ENCODE measurements at places on chromosomes 12 and 14.
A peak's percentile ranks its signal among the peaks of the same experiment; 100 is the strongest.

DNA sequence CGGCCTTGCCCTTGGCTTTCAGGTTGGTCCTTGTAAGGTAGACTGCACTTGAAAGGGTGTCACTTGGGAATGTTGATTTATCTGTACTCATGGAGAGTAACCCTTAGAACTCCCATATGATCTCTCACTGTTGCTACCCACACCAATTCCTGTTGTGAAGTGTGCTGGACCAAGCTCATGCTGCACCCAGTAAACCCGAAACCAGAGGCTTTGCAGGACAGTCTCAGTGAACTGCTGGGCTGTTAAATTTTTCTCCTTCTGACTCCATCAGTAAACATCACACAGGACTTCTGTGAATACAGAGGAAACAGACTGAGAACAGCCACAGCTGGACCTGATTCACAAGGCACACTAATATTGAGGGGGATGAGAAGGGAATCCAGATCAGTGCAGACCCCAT, 783.0 kb downstream of the TMEM121 start:
- no peak for DNase-seq

DNA sequence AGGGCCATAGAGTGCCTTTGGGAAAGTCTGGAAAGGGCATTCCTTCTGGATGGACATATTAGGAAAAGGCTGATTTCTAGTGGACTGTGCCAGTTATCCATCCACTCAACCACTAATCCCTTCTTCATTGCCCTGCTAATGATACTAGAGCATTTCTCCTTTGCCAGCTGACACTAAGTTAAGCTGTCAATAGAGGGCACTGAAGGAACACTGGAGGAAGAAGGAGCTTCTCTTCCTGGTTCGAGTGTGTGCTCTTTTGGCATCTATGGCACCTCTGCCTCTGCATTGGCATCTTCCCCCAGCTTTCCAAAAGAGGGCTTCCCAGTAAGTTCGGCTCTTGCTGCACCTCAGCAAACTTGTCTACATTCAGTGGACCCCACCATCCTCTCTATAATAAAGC, 165.4 kb downstream of the DERA start:
- peak; percentile 26 for DNase-seq

DNA sequence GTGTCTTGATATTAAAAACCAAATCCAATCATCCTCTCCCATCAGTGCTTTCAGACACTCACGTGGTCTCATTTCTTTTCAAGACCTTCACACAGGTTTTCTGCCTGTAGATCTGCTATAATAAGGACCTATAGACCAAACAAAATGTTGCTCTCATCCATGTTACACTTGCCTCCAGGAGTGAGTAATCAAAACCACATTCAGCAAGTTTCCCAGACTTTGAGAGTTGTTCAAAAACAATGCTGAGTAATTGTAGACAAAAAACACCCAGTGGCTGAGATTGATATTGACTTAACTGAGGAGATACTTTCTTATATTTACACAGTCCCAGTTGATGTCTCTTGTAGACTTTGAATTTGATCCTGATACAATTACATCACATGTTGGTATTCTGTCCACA, 383.1 kb downstream of the TMEM132D start:
- DNase-seq = no peak

DNA sequence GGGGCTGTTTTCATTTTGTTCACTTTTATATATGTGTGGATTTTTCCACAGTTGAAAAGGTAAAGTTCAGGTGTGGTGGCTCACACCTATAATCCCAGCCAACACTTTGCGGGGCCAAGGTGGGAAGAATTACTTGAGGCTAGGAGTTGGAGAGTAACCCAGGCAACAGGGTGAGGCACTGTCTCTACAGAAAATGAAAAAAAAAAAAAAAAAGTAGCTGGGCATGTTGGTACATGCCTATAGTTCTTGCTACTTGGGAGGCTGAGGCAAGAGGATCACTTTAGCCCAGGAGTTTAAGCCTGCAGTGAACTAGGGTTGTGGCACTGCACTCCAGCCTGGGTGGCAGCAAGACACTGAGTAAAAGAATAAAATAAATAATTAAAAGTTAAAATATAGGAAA, 326.5 kb downstream of the NAV3 start:
- DNase-seq = no peak

- DNase-seq = no peak
These were observed 7.5 kb downstream of the NTF3 start for GRCh38 chr12:5439371-5439771.

DNA sequence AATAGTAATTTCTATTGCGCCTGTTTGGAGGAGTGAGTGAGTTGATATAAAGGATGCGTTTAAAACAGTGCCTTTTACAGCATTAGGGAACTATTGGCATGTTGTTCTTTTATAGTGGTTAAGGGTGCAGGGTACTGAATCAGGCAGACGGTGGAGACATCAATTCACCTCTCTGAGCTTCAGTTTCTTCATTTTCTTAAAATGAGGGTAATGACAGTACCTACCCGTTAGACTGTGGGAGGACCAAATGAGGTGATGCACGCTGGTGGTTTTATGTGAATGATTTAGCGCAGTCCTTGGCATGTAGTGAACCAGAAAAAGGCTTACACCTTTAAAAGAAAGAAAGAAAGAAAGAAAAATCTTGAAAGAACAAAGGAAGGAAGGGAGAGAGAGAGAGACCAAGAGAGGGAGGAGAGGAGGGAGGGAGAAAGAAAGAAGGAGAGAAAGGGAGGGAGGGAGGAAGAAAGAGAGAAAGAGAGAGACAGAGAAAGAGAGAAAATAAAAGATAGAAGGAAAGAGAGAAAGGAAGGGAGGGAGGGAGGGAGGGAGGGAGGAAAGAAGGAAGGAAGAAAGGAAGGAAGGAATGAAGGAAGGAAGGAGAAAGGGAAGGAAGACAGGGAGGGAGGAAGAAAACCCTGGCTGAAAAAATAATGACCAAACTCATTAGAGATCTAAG, 22.2 kb upstream of the CCND2 start:
- no peak for DNase-seq

DNA sequence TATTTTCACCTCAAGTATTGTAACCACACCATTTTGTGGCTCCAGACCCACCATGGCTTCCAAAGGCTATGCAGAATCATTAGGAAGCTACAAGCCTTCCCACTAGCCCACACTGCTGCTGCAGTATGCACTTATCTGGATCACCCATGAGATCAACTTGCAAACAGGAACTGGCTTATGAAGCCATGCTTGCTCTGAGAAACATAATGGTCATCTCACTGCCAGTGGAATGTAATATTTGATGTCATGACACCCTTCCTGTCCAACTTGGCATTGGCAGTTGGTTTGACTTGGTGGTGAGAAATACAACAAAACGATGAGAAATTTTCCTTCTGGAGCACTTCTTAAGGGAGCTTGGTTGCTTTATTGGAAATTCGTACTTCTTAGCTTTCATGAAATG, 69.3 kb upstream of the FRMD6 start:
- DNase-seq = no peak

DNA sequence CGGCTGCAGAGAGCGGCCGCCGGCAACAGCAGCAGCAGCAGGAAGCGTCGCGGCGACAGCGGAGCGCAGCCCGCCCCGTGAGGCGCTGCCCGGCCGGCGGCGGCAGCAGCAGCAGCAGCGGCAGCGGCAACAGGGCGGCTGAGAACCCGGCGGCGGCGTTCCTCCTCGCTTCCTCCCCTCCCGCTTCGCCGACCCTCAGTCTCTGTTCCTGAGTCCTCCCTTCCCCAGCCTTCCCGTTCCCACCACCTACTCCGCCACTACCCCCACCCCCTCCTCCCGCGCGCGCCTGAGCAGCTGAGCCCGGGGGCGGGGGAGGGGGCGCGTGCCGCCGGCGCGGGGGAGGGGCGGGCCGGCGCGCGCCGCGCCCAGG, 310 bp downstream of the BICDL1 start:
- DNase-seq = peak; percentile 16

DNA sequence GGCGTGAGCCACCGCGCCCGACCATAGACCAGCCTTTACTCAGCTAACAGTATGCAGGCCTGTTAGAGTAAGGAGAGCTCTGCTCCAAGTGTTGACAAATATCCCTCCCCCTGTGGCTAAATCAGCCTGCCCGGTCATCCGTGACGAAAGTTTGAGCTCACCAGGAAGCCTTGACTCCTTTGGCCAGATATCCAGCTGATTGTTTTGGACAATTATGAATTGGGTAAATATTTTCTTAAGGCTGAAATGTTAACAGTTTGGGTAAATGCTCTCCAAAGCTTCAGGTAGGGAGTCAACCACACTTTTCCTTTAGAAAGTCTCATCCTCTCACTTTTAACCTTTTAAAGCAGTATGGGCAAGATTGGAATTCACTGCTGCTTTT, 157.9 kb downstream of the PAWR start:
- peak; percentile 79 for DNase-seq

- DNase-seq = no peak
These were observed 916.5 kb downstream of the TMEM121 start for GRCh38 chr14:106442857-106443256.

DNA sequence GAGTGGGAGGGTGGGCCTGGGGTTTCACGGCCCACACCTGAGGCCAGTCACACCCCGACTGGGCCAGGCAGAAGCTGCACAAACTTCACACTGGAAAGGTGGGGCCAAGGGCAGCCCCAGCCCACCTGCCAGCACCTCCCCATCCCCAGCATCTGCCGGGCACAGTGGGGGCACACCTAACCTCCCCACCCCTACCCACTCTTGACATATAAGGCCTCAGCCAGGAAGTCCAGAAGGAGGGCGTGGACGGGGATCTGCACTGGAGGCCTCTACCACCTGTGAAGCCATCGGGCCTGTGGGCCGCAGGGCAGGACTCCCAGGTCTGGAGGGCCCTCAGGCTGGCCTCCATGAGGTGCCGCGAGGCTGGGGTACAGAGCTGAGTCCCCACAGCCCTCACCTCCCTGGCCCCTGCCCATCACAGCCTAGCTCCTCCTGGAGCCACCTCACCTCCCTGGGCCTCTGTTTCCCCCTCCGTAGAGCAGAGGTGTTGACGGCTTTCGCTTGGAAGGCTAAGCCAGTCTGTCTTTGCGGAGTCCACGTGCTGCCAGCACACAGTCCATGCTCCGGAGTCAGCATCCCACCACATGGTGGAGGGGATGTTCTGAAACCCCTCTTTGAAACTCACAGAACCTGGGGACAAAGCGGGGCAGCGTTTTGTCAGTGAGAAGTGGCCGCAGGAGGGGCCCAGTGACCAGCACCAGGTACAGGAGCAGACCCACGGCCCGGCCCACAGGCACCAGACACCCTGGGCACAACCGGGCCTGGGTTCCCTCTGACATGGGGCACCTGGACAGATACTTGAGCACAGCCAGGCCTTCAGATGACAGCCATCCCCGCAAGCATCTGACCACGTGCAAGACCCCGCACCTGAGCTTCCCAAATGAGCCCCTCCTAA, 38.2 kb upstream of the INF2 start:
- DNase-seq = no peak

DNA sequence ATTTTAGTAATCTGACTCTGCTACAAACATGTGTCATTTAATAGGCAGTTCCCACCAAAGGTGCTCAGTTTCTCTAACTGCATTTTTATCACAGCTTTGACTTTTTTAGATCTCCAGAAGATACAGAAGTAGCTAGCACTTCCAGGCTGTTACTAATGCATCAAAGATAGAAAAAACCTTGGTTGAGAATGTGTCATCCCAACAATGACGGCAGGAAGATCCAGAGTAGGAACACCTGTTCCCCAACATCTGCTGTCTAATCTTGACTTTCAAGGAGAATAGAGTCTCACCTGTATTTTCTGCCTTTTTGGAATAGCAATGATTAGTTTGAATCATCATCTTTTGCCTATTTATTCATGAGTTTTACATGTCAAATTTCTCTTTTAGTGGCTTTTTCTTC, 45.0 kb downstream of the ARMH4 start:
- no peak for DNase-seq

DNA sequence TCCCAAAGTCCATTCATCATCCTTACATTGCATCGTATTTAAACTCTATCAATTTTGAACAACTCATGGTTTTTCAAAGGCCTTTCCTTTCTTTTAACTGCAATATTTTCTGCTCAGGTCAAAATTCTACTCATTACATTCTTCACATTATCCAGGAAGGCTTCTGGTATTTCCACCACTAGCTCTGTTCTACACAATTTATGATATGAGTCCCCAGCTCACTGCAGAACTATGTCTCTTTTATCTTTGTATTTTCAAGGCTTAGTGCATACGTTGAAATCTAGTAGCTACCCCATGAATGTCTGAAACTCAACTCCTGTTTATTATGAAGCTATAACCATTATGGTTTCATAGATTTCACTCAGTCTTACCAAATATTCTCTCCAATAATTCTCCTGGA, 282.9 kb downstream of the DUSP6 start:
- DNase-seq = peak; percentile 81

GRCh38 chr12:508795-509194, 49.1 kb downstream of the B4GALNT3 start:
- no peak for DNase-seq

DNA sequence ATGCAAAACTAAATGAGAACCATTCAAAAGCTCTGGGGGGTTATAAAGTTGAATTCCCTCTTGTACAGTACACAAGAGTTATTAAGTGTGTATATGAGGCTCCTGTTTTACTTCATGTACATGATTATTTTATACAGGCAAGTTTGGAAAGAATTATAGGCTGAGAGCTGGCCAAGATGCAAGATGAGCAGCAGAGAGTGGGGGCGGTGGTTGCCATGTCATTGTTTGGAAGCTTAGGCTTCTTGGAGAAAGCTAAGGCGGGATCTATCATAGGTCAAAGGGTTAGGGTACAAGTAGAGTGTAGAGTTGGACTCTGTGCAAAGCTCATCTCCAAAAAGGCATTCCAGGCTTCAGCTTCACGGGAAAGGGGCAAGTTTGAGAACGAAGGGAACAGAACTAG, 297.1 kb upstream of the TBX3 start:
- no peak for DNase-seq

DNA sequence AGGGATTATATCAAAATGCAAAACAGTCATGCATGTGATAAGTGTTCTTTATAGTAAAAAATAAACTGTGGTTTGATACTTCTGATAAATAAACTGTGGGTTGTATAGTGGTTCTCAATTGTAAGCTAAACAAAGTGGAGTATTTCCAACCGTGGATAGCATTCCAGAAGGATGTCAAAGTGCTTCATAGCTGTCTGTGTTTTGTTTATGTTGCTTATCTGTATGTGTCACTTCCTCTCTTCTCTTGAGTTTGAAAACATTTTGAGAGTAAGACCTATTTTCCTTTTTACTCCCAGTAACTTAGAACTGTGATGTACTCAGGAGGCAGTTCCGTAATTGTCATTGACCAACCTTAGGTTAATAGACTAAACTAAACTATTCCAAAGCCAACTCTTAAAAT, 415.8 kb downstream of the TMTC2 start:
- peak; percentile 74 for DNase-seq

DNA sequence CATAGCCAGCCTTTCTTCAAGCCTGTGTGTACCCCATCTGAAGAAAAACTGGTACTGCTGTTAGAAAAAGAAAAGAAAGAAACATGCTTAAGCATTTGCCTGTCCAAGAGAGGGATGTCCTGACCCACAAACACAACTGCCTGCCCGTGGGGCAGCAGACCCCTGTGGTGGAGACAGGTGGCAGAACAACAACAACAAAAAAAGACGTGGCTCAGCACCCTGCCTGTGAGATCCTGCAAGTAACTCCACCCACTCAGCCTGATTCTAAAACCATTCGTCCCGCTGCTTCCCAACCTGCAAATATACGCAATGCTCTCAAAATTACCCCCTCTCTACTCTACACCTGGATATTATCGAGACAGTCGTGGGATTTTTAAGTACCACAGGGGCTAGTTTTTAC, 64.9 kb upstream of the ZDHHC17 start:
- DNase-seq = no peak
